MG63 (cell line): ENCODE measurements at places on chromosomes 2 and 18. TPM values are rescaled to one million over a fixed set of nuclear protein-coding genes. Genes with fewer than 3 reads are reported as not detected.

The PHOSPHO2 gene
- 5.1 and 8.5 TPM in 2 replicates for total RNA-seq

The HS1BP3 gene
- total RNA-seq = 10.9 and 28.0 TPM in 2 replicates

The RRM2 gene
- total RNA-seq = 31.3 and 33.2 TPM in 2 replicates

The CPSF3 gene
- total RNA-seq = 31.1 and 39.4 TPM in 2 replicates

The ALPG gene
- total RNA-seq = not detected in 2 replicates

The MC5R gene
- total RNA-seq = 0.69 and 0.99 TPM in 2 replicates

The ADCY3 gene
- total RNA-seq = 6.7 and 6.9 TPM in 2 replicates

The CDH2 gene
- 19.8 and 34.1 TPM in 2 replicates for total RNA-seq

The GAREM1 gene
- 1.1 and 2.0 TPM in 2 replicates for total RNA-seq

The AKAIN1 gene
- not detected in 2 replicates for total RNA-seq

The REV1 gene
- 10.9 and 11.7 TPM in 2 replicates for total RNA-seq

The PPM1B gene
- total RNA-seq = 16.6 and 29.5 TPM in 2 replicates

The SLC40A1 gene
- total RNA-seq = 0.13 TPM in 1 of 2 replicates, not detected in the other

The POTEI gene
- 0.10 and 0.13 TPM in 2 replicates for total RNA-seq

The TBR1 gene
- not detected in 2 replicates for total RNA-seq

The SCG2 gene
- 0.26 and 0.39 TPM in 2 replicates for total RNA-seq

The LOXHD1 gene
- total RNA-seq = not detected in 2 replicates

The FEV gene
- not detected in 2 replicates for total RNA-seq

The SPATA3 gene
- not detected in 2 replicates for total RNA-seq

The SOWAHC gene
- total RNA-seq = 10.0 and 15.2 TPM in 2 replicates

The ABCG5 gene
- total RNA-seq = not detected in 2 replicates

The BOD1L2 gene
- not detected in 2 replicates for total RNA-seq

The RNF25 gene
- total RNA-seq = 29.2 and 32.1 TPM in 2 replicates

The ASNSD1 gene
- total RNA-seq = 49.5 and 151 TPM in 2 replicates

The CGREF1 gene
- 21.6 and 29.1 TPM in 2 replicates for total RNA-seq
